CD4-positive, alpha-beta T cell (primary cell): ENCODE measurements at places on chromosomes 4 and X. TPM values are rescaled to one million over a fixed set of nuclear protein-coding genes. Genes with fewer than 3 reads are reported as not detected.

Gene FRMPD3
- total RNA-seq: 0.06 TPM

Gene RPS6KA6
- not detected for total RNA-seq

DNA sequence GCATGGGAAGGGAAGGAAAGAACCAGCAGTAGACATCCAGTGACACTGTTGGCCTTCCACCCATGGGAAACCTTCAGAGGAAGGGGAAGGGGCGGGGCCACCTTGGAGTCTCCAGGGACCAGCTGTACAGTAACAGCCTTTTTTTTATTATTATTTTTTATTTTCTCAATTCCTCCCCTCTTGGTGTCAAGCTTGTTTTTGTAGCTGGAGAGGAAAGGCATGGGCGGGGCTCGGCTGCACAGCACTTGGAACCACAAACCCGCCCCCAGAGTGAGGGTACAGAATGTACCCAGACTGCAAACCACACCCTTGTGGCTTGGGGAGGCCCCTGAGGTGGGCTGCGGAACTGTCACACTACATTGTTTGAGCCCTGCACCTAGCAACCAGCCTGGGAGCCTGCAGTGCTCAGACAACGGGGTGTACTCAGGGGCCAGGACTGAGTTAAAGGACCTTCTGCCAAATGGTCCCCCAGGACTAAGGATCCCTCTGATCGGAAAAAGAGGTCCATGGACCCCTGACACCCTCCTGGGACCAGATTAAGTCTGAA lies 45.7 kb downstream of the PRPS1 start:
- peak; percentile 97 for DNase-seq

DNA sequence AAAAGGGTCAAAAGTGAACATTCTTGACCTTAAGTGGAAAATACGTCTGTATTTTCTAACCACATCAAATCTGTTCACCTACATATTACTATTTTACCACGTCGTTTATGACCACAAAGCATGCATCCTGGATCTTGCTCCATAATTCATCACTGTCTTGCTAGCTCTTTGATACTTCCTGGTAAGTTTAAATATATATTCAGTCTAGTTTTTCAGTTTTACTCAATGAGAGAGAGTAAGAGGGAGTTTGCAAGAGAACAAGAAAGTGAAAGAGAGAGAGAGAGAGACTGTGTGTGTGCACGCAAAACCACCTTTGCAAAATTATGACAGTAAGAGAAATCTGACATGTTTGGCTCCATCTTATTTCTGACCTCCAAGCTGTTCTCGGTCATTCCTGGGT lies 173.7 kb upstream of the GALNTL6 start:
- DNase-seq: no peak

DNA sequence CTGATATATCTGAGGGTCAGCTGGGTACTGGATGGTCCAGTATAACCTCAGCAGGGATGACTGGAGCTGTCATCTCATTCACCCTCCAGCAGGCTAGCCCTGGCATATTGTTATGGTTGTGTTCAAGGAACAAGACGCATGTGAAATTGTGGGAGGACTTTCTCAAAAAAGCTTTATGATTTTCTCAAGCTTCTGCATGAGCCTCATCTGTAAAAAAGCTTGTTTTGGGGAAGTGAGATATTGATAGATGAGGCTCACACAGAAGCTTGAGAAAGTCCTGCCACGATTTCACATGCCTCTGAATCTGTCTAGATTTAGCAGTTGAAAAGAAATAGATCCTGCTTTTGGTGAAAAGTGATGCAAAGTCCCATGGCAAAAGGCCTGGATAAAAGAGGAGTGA lies 93.4 kb downstream of the SPCS3 start:
- no peak for DNase-seq
